ENCODE measurements at places on chromosomes 5 and 9.

DNA sequence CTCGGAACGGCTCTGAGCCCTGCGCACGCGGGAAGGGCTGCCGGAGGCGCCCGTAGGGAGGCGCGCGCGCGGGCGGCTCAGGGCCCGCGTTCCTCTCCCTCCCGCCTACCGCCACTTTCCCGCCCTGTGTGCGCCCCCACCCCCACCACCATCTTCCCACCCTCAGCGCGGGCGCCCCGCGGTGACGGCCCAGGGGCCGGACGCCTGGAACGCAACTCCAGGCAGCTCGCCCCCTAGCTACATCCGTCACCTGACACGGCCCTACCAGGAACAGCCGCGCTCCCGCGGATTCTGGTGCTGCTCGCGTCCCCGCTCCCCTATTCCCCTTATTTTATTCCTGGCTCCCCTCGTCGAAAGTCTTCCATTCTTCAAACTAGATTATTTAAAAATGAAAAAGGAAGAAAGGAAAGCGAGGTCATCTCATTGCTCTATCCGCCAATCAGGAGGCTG is at the start of gene CDKN2B-AS1:
Gene CDKN2B-AS1 (plus strand): TSS at position 236 of the 450 bp plus-strand sequence.
- DNase-seq, result no peak

DNA sequence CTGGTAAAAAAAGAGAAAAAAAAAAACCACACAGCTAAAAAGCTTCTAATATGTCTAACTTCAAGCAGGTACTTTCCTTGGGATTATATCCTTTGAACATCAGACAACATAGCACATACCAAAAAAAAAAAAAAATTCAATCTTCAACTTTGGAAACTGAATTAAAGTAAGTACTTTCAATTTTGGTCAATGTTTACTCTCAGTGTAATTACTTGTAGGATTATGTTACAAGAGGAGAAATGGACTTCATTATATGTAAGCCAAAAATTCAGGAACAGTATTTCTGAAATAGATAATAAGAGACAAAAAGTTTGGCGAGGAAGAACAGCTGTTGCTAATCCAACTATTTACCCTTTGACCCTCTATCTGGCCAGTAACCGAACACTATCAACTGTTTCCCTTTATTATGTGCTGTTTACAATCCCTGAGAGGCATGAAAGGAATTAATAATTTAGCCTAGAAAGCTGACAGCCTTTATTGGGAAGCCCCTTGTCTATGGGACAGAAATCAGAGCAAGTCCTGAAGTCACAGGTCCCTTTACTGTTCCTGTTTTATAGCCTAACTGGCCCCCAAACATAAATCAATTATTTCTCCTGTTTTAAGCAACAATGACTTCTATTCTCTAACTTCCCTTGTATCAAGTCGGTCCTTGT is 46.6 kb downstream of the NR6A1 start:
- no peak for DNase-seq

GRCh38 chr9:81619353-81620001 is 69.9 kb downstream of the TLE1 start:
- no peak for DNase-seq

- no peak for DNase-seq
Measured at GRCh38 chr5:122083535-122083934, 5.5 kb upstream of the LOX start.

DNA sequence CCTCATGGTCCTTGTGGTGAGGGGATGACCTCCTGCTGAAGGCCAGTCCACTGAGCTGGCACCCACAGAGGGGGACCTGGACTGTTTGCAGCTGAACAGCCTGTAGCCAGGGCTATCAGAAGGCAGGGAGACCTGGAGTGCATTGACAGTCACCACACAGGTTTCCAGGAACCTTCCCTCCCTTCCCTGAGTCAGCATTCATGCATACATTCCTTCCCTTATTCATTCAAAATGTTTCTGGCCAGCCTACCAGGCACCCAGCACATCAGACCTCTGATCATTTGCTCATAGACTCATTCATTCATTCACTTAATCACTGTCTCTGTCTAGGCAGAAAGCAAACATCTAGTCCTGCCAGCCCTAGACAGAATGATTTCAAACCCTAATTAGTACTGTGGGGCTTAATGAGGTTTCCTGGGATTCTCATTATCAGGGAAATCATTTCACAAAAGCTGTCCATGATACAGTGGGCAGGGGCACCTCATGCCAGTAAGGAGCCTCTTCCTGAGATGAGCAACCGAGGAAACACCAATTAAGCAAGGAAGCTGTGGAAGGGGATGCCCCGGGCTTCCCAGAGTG is 110.1 kb upstream of the PPP1R26 start:
- DNase-seq, result peak; percentile 48

DNA sequence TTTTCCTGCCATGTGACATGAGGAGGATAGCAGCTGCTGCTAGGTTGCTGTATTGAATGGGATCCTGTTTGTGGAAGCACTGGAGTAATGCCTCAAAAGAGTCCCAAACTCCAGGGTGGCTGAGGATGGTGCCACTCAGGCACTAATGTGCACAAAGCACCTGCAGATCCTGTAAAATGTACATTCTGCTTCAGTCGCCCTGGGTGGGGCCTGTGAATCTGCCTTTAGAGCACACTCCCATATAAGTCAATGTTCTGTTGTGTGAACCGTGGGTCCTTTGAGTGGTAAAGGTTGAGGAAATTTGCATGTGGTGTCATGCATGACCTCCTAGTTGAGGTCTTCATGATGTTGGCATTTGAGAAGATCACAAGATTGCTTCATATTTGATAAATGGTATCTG is 31.6 kb upstream of the ANKRD18A start:
- no peak for DNase-seq

- no peak for DNase-seq
Measured at GRCh38 chr9:113641100-113641885, 177.8 kb downstream of the RGS3 start.

- peak; percentile 22 for DNase-seq
Measured at GRCh38 chr5:168076561-168076991, 214.9 kb upstream of the WWC1 start.

- DNase-seq, result no peak
Measured at GRCh38 chr5:170200876-170201275, 31.9 kb upstream of the C5orf58 start.

DNA sequence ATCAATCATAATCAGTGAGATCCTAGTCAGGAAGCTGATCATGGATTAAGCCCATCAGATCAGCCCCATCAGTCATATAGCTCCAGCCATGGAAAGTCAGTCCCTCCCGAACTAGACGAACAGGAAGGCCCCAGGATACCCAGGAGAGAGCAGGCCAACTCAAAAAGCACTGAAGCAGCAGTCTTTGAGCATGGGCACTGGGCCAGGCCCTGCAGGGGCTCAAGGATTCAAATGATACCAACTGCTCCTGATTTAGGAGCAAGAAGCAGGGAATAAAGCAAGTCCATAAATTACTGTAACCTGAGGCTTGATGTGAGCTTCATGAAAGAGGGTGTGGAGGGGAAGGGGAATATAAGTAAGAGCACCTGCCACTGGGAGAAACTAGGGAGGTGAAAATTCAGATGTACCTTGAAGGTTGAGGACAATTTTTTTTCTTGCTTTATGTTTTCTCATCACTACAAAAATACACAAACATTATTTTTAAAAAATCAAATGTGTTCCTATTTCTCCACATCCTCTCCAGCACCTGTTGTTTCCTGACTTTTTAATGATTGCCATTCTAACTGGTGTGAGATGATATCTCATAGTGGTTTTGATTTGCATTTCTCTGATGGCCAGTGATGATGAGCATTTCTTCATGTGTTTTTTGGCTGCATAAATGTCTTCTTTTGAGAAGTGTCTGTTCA is 115.2 kb downstream of the SIL1 start:
- no peak for DNase-seq

DNA sequence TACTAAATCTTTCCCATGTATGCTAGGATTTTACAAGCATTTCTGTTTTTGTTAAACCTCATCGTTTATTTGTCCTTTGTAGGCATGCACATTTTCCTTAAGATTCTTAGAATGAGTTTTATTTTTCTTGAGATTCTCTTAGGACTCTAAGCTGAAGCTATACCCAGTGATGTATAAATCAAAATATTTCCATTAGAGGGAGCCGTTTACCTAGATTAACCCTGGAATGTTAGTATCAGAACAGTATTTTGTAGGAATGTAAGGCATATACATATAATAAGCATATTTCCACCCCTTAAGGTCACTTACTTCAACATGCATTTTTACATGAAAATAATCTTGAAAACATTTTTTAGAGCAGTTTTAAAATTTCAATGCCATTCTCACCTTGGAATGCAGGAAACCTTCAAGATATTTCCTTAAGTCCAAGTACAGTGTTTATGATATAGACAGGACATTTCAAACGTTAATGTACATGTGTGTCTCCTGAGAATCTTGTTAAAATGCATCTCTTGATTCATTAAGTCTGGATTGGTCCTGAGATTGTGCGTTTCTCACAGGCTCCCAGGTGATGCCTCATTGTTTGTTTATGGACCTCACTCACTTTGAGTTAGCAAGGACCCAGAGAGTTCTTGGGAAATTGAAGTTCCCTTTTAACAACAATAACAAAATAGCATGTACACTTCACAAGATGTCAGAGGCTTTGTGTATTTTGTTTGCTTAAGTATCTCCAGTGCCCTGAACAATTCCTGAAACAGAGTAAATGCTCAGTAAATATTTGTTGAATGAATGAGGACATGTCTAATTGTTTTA is 34.9 kb upstream of the FCHO2 start:
- peak; percentile 62 for DNase-seq

- no peak for DNase-seq
Measured at GRCh38 chr5:69035665-69036064, 58.1 kb upstream of the SLC30A5 start.

All from T47D (cell line).